ENCODE measurements at places on chromosomes 2 and 18.
A peak's percentile ranks its signal among the peaks of the same experiment; 100 is the strongest.

- DNase-seq: no peak
These were observed 847.9 kb upstream of the CHAC2 start for GRCh38 chr2:52919673-52920072.

DNA sequence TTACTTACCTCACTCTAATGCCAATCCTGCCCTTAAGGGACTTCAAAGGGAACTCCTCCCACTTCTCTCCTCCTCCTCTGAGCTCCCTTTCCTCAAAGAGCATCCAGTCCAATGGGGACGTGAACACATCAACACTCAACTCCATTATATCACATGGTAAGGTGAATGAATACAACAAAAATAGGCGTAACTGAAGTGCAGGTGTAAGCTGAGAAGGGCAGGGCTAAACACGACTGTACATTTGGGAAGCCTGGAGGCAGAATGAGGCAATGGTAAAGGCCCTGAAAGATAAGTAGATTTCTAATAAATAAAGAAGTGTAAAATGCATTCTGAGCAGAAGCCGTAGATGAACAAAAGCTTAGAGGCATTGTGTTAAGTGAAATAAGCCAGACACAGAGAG, 226.1 kb upstream of the TRIB2 start:
- DNase-seq: no peak

- DNase-seq: no peak
These were observed 16.6 kb upstream of the NPAS2 start for GRCh38 chr2:100803334-100803733.

GRCh38 chr18:21550510-21550970, 50.0 kb downstream of the ESCO1 start:
- no peak for DNase-seq

GRCh38 chr2:50840341-50841124, 191.4 kb downstream of the NRXN1 start:
- no peak for DNase-seq

- DNase-seq: no peak
These were observed 270.2 kb downstream of the TGIF1 start for GRCh38 chr18:3720159-3720558.

- no peak for DNase-seq
These were observed 167.6 kb downstream of the FAM210A start for GRCh38 chr18:13558790-13559189.

DNA sequence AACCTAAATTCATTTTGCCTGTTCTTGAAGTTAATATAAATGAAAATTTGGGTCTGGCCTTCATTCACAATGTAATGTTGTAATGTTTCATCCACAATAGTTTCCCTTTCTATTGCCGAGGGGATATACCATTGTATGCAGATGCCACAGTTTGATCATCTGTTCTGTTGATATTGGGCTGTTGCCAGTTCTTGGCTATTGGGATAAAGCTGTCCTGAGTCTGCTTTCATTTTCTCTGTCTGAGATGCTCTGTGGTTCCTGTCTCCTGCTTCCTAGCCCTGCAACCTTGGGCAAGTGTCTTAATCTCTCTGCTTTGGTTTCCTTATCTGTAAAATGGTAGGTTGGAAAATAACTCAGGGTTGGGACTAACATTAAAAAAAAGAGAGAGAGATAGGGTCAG, 25.2 kb downstream of the B3GNT2 start:
- no peak for DNase-seq

GRCh38 chr18:58787536-58788149, 77.0 kb upstream of the ZNF532 start:
- DNase-seq: no peak

DNA sequence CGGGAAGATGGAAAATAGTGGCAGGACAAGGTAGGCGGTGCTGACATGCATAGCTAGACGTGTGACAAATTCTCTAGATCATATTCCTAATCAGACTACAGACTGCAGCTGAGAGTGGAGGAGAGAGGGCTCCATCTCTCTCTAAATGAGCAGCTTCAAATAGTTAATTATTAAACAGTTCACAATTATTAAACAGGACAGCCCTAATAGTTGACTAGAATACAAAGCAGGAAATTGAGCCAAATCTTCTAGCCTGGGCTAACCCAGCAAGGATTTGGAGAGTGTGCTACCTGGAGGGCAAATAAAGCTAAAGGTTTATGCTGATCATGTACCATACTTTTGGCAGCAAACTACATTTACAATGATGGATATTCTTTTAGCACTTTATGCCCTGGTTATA, 54.4 kb upstream of the CWC22 start:
- DNase-seq: no peak

GRCh38 chr2:28063492-28063962, 173.0 kb downstream of the BABAM2 start:
- DNase-seq: peak; percentile 24

GRCh38 chr2:127582863-127583861, 47.7 kb downstream of the MYO7B start:
- DNase-seq: no peak
